ENCODE measurements at places on chromosomes 6 and 20.

GRCh38 chr6:44102527-44102926 lies 24.7 kb downstream of the MRPL14 start:
- no peak for DNase-seq

DNA sequence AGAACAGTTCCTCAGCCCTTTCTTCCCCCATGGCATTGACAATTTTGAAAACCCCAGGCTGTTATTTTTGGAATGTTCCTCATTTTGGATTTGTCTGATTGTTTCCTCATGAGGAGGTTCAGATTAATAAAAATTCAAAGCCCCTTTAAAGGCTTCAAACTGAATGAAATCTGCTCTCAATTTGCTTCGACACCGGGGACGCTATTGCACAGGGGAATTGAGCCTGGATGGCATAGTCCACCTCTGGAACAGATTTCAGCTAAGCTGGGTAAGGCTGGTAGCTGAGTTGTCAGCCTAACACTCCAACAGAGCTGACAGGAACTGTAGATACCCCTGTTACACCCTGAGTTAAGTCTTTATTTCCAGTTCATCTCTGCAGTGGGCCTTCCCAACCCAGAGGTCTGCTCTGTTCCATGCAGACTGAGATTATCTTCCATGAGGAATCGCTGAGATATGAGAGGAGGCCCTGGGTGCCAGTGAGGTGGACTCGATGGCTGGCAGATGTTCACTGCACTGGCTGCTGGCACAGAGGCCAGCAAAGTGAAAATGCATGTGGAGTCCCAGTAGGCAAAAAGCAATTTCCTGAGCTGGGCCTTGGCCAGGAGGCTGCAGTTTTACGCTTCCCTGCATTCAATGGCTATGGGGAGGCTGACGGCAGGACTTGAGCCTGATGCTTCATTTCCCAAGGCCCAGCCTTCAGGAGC lies 73.3 kb upstream of the PAX1 start:
- no peak for DNase-seq

DNA sequence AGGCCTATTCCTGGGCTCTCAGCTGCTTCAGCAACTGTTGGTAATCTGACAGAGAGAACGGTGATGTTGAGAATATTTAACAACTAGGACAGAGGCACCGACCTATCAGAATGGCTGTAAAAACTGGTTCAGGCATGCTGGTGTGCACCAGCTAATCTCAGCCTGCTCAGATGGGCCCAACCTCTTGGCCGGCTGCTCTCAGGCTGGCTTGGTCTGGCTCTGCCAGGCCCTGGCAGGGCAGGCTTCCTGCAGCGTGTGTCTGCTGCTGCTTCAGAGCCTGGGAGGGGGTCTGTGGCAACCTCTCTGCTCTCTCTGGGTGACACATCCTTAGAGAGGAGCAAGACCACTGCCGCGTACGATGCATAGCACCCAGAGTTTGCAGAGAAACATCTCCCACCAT lies 4.8 kb downstream of the SLC2A12 start:
- DNase-seq, result no peak

DNA sequence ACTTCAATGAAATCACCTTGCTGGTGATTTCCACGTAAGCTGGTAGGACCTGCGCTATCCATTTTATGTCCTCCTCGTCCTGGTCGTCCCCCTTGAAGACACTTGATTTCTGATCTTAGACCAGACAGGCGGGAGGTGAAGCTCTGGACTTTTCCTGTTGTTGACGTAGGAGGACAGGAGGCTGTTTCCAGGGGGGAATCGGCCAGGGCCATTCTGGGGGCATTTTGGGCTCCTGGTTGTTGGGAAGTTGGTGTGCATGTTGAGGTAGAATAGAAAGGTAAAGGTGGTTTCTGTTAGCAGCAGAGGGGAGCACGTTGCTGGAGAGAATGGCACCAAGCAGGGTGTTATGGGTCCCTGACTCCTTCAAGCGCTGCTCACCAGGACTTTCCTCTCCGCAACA lies 56.0 kb downstream of the GMPR start:
- no peak for DNase-seq

DNA sequence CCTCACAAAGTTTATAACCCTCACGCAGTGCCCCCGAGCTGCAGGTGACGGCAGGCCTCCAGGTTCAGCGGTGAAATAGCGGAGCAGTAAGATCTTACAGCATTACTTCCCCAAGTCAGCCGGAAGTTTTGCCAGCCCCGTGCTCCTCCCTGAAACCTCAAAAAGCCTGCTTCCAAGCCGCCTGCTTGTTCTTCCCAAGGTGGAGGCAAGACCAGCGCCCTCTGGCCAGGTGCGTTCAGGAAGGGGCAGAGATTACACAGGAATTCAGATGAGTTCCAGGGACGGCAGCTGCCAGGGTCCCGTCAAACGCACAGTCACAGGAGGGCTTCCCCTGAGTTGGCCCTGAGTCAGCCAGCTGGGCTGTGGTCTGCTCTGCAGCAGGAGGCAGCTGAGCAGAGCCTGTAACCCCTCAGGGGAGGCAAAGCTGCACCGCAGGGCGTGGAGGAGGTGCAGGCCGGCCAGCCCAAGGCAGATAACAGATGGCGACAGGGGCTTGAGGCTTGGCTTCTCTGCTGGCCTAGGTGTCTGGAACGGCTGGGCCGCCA lies 124.1 kb upstream of the RPS6KA2 start:
- DNase-seq, result no peak

- no peak for DNase-seq
Observed at GRCh38 chr6:132931313-132931712, 116.9 kb downstream of the RPS12 start.

- DNase-seq, result no peak
Observed at GRCh38 chr20:7094438-7094997, 327.0 kb downstream of the BMP2 start.

DNA sequence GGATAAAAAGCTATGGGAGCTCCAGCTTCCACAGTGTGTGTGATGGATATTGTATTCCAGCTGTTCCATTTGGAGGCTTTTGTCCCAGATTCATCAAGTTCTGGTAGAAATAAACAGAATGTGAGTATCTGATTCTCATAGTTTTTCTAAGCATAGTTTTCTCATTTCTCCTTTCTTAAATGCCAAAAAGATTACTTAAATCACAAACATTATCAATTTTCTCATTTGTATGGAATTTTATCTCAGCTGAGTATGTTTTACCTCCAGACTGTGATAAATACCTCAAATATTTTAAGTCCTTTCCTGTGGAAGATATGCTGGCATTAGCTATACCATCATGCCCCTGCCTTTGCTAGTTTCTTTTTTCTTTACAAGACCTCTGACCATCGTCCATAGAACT lies 767.3 kb downstream of the TFAP2A start:
- no peak for DNase-seq

- DNase-seq, result no peak
Observed at GRCh38 chr6:126176282-126176681, 163.6 kb upstream of the CENPW start.

DNA sequence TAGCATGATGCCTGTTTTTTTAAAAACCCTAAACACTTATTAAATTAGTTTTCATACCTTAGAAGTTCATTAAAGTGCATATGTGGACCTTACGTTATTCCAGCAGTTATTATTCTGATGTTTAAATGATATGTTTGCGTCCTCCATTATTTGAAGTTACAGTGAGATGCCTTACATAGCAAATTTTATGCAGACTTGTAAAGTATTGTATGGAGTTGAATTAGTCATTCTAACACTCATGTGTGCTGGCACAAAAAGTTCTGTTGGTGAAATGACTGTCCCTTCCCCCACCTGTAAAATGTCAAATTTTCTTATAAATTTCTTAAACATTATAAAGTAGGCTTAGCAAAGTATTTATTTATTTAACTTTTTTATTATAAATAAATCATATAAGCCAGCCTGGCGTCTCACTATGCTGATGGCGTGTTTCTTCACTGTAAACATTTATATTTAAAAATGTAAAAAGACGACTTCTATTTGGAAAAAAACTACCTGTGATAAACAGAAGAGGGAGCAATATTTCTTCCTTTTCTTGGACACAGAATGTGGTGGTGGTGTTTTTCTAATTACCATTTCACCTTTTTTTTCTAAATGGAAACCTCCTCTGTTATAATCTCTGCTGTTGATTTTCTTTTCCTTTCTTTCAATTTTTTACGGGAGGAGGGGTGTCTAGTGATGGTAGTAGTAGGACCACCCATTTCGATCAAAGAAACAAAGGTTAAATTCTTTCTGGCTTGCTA lies 155.4 kb downstream of the RFPL4B start:
- no peak for DNase-seq

DNA sequence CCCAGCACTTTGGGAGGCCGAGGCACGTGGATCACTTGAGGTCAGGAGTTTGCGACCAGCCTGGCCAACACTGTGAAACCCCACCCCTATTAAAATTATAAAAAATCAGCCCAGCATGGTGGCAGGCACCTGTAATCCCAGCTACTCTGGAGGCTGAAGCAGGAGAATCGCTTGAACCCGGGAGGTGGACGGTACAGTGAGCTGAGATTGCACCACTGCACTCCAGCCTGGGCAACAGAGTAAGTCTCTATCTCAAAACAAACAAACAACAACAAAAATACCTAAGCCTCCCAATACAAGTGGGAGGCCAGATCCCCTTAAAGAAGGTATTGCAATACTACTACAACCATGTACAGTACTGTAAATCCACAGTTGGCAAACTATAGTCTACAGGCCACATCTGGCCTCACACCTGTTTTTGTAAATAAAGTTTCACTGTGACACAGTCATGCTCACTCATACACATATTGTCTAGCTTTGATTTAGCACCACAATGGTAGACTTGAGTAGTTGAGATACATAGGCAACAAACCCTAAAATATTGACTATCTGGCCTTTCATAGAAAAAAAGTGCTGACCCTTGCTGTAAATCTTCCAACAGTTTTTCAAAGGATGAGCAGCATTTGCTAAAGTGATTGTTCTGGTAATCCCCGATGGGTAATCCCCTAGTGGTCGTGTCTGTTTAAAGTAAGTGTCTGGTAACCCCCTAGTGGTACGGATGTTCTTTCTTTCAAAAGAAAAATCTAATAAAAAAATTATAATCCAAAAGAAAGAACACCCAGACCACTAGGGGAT lies 202.0 kb downstream of the RNGTT start:
- no peak for DNase-seq

- no peak for DNase-seq
Observed at GRCh38 chr6:105116150-105116549, 63.7 kb downstream of the POPDC3 start.

DNA sequence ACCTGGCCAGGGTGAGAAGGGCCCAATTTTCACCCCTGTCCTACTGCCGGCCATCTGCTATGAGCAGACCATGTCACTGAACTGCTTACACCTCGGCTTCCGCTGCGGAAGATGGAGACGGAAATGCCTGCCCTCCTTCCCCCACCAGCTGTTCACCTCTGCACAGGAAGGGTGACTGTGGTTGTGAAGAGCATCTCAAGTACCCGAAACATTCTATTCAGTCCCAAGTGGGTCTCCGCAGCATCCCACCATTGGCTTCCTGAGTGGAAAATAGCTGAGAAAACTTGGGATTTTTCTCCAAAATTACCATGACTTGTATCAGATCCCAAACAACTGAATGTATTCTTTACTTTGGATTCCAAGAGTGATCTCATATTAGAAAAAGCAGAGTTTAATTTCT lies 16.1 kb downstream of the DOK5 start:
- no peak for DNase-seq

All from CD4-positive, alpha-beta T cell treated with Interleukin-15 for 4 hours (primary cell).